ENCODE measurements at places on chromosomes 1 and 21.

DNA sequence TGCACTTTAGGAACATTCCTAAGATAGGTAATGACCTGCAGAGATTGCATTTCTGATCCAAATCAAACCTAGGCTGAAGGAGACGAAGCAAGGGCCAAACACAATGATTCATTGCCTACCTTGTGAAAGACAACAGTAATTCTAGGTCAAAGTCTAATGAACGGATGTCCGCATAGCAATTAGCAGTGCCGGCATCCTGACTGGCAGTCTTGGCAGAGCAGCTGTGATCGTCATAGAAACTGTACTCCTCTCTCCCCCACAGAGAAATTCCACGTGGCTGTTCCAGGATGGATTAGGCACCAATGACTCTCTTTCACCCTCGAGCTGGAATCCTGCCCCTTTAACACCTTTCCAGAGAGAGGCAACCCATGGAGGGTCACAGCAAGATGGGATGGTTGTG lies 28.9 kb upstream of the VAV3 start:
- no peak for DNase-seq

DNA sequence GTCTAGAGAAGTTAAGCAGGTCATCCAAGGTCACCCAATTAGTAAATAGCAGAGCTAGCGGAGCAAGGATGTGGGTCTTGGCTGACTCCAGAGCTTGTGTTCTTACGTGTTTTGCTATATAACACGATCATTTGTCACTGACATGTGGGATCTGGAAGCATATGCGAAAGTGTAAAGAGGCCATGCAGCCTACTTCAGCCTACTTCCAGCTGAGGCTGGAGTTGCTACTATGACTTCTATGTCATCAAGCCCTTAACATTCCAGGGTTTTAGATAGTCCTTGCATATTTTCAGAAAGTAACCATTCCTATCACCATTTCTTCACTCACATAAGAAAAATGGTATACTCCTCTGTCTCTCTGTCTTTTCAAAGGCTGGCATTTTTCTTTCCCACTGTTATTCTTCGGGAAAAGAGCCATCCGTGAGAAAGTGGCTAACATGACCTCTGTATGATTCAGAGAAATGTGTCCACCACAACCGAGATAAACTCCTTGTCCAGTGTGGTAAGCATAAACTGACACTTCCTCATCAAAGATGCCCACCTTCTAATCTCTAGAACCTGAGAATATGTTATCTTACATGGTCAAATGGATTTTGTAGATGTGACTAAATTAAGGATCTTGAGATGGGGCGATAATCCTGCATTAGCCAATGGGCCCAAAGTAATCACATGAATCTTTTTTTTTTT lies 24.0 kb upstream of the ABL2 start:
- DNase-seq = no peak

DNA sequence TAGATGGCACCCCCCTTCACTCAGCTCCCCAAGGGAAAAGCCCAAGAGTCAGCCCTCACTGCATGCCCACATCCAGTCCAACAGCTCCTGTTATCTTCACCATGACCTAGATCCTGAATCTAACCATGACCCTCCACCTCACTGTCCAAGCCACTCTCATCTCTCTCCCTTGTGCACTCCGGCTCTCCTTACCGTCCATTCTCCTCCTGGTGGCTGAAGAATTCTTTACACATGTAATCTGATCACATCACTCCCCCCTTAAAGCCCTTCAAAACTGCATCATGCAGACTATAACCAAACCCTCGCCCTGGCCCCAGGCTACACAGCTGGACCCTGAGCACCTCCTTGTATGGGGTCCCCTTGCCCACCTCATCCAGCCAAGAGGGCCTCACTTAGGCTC lies 14.0 kb upstream of the PAQR7 start:
- no peak for DNase-seq

- DNase-seq = no peak
Observed at GRCh38 chr1:161887730-161888287, 121.7 kb downstream of the ATF6 start.

- DNase-seq = no peak
Observed at GRCh38 chr1:97744977-97745376, 175.9 kb downstream of the DPYD start.

GRCh38 chr21:33403128-33403785 lies at the start of gene IFNGR2:
Gene IFNGR2 (plus strand): TSS chr21:33403413. CDS start chr21:33403544, 131 bp downstream.
- no peak for DNase-seq

GRCh38 chr1:222845763-222846162 lies 30.9 kb downstream of the DISP1 start:
- no peak for DNase-seq

DNA sequence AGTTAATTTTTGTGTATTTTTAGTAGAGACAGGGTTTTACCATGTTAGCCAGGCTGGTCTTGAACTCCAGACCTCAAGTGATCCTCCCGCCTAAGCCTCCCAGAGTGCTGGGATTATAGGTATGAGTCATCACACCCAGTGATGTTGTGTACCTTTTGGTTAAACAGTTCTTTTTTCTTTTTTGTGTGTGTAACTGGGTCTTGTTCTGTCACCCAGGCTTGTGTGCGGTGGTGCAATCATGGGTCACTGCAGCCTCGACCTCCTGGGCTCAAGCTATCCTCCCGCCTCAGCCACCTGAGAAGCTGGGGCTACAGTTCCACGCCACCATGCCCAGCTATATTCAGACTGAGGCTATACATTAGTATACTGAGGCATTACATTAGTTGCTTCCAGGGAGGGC lies 37.8 kb downstream of the GABPB2 start:
- DNase-seq = no peak

- no peak for DNase-seq
Observed at GRCh38 chr1:92095874-92096273, 15.7 kb downstream of the BTBD8 start.

DNA sequence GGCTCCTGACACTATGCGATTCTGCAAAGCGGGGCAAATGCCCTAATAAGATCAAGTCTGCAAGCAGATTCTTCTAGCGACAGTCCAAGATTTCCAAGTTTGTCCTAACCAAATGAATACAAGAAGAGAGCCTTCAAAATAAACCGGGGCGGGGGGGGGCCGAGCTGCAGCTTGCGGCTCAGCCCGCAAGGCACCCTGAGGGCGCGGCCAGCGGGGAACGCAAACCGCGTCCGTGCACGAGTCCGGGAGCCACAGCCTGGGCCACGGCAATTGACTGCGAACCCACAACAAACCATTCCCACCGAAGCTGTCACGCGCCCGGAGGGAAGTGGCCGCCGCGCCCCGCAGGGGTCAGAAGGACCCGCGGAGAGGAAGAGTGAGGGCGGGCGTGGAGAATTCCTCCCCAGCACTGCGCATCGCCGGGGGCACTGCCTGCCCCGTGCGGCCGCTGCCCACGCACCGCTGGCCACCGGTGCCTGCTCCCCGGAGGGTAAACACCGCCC lies 687 bp downstream of the TGFBR3 start:
- DNase-seq = peak; percentile 36

GRCh38 chr1:205977402-205978014 lies 25.7 kb downstream of the RAB7B start:
- DNase-seq = peak; percentile 88

DNA sequence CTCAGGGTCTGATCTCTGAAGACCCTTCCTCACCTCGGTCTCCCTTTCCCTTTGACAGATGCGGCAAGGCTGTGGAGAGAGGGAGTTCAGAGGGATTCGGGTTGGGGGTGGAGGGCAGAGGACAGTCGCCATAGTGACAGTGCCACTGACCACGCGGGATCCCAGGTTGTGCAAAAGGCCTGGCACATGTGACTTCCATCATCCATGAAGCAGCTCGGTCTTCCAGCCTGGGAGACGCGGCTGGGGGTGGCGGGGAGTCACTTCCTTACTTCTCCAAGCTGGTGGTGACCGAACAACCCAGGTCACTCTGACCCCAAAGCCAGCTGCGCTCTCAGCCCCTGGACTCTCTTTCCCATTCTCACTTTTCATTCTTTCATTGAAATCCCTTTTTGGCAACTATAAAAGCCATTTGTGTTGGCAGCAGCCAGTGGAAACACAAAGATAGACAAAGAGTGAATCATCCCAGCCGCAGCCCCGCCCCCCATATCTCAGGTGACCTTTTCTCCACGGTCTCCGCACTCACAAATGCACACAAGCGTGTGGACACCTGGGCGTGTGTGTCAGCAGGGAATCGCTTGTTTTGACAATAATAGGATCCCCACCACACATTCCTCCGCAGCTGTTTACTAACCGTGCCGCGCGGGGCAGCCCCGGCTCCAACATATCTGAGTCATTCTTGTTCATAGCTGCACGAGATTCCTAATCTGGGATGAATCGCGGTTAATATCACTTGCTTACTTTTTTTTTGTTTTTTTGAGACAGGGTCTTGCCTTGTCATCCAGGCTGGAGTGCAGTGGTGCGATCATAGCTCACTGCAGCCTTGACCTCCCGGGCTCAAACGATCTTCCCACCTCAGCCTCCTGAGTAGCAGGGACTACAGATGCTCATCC lies 68.3 kb downstream of the DHRS3 start:
- no peak for DNase-seq

- DNase-seq = no peak
Observed at GRCh38 chr1:234458352-234459017, 20.5 kb downstream of the TARBP1 start.

GRCh38 chr1:204296431-204296988 lies 63.2 kb downstream of the PLEKHA6 start:
- DNase-seq = no peak

GRCh38 chr1:228358039-228358763 lies 48.4 kb downstream of the TRIM11 start:
- DNase-seq = no peak

DNA sequence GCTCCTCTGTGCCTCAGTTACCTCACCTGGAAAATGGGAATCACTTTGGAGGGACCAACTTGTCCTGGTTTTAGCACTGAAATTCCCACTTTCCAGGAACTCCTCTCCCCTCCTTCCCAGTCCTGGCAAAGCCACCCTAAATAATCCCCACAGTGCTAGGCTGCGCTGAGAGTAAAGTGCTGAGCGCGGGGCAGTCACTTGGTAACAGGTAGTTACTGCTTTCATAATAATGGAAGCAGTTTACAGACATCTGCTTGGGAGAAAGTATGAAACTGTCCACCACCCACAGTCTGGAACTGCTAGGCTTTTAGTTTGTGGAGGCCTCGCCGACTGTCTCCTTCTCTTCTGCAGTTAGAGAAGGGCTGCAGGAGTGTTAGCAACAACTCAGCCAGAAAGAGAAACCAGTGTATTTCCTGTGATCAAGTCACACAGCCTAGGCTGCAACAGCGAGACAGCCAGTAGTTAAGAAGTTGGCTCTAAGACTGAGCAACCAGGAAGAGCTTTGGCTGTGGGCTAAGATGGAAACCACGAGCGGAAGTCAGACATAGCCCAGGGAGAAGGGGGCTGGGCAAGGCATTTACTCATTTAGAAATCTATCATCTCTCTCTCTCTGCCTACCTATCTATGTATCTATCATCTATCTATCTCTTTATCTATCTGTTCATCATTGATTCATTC lies 30.8 kb upstream of the ABCG1 start:
- DNase-seq = no peak

DNA sequence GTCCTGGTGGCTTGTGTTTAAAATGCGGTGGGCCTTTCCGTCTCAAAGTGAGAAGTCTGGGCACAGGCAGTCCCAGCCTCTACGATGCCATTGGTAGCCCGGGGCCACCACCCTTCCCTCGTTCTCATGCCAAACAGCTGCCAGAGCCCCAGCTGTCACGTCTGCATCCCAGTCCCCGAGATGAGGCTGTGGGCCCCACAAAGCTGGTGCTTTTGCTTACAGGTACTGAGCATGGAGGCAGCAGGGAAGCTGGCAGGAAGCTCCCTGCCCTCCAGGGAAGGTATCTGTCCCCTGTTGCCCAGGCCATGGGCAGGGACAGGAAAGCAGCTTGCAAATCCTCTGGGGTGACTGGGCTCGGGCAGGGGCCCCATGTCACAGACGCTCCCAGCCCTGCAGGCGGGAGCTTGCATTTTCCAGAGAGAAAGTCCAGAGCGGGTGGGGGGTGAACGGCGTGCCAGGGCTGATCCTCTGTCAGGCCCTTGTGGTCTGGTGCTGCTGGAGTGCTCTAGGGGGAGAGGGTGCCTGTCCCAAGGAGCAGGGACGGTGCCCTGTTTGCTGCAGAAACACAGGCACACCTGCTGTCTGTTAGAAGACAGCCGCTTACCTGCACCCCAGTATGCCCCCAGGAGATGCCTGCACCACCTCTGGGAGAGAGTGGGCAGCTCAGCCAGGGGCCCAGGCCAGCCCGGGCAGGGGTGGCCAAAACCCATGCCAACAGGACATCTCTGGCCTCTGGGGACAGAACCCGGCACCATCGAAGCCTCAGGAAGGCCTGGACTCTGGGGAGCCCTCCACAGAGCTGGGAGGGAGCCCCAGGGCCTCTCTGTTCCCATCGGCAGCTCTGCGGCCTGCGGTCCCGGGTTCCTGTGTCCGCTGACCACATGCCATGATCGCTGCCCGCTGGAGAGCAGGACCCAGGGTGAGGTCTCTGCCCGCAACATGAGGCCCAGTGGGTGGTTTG lies 45.9 kb downstream of the SLX9 start:
- no peak for DNase-seq

- no peak for DNase-seq
Observed at GRCh38 chr1:228140724-228141225, 696 bp downstream of the GUK1 start.

- no peak for DNase-seq
Observed at GRCh38 chr1:158077411-158078256, 84.2 kb downstream of the KIRREL1 start.

GRCh38 chr1:227125929-227126545 lies 185.9 kb downstream of the COQ8A start:
- no peak for DNase-seq

DNA sequence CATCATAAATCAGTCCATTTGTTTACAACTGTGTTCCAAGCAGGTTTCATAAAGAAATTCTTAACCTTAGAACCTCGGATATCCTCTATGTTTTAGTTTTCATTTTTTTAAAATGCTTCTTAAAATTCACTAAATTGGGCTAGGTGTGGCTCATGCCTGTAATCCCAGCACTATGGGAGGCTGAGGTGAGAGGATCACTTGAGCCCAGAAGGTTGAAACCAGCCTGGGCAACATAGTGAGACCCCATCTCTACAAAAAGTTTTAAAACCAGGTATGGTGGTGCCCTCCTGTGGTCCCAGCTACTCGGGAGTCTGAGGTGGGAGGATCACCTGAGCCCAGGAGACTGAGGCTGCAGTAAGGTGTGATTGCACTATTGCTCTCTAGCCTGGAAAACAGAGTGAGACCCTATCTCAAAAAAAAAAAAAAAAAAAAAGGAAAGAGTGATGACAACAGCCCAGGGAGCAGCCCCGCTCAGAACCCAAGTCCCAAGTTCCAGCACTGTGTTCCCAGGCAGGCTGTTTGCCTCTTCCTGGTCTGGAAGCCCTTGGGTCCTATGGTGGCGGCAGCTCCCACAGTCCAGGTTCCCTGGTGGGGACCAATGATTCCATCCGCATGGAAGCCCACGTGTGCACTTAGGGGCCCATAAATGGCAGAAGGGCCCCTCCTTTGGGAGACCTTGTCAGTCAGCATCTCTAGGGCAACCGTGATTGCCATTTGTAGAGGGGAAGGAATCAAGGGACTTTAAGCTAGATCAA lies 24.7 kb upstream of the SPSB1 start:
- no peak for DNase-seq

GRCh38 chr21:37159053-37159776 lies 86.2 kb downstream of the TTC3 start:
- no peak for DNase-seq

GRCh38 chr1:22615886-22616285 lies 20.5 kb upstream of the C1QA start:
- DNase-seq = no peak
